Cortex of kidney (tissue), 1 donor: ENCODE measurements at places on chromosomes 7 and 10.

GRCh38 chr7:116706668-116707126 lies 34.7 kb downstream of the MET start:
- no peak for DNase-seq

- no peak for DNase-seq
These were observed 393.1 kb upstream of the STEAP1 start for GRCh38 chr7:89761173-89761572.

- DNase-seq = no peak
These were observed 15.2 kb downstream of the CHN2 start for GRCh38 chr7:29209745-29210144.

DNA sequence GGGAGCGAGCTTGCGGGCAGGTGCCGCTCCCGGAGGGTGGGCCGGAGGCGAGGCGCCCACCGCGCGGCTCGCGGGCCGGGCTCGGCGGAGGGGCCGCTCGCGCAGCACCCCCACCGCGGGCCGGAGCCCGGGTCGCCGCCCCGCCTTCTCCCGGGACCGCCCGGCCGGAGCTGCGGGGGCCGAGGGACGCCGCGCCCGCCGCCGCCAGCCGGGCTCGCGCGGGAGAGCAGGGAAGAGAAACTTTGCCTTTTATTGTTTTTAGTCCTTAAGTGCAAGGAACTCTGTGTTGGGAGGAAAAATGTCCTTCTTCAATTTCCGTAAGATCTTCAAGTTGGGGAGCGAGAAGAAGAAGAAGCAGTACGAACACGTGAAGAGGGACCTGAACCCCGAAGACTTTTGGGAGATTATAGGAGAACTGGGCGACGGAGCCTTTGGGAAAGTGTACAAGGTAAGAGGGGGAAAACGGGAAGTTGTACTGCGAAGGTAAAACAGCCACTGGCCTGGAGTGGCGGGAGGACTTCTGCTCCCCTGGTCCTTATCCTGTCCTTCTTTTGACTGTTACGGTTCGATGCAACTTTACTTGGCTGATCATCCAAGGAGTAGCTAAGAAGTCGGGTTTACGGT lies 620 bp downstream of the SLK start:
- DNase-seq = no peak

GRCh38 chr7:39761449-39761848 lies 138.1 kb downstream of the RALA start:
- DNase-seq = no peak

- DNase-seq = no peak
These were observed 290.1 kb upstream of the KIAA1217 start for GRCh38 chr10:23918839-23919238.

- DNase-seq = no peak
These were observed 19.7 kb downstream of the TRDMT1 start for GRCh38 chr10:17181751-17182150.
